ENCODE measurements at places on chromosomes 6 and 20.

GRCh38 chr20:58579069-58579818 lies 64.0 kb upstream of the APCDD1L start:
- DNase-seq = no peak

DNA sequence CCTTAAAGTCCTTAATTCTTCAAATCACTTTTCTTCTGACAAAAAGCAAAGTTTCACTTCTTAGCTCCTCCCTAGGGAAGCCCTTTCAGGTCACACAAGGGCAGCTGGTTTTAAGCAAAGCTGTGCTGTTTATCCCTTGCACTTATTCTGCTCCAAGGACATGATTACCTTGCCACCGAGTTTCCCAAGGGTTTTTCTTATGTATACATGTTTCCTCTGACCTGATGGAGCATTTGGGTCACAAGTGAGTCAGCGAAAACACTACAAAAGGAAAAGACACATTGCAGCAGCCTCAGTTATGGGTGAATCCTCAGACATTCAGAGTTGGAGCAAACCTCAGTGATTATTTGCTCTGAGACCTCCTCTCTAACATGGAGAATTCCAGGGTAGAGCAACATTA lies 26.6 kb upstream of the ILRUN start:
- DNase-seq = no peak

- no peak for DNase-seq
These were observed 108.4 kb upstream of the PRSS16 start for GRCh38 chr6:27138837-27139755.

DNA sequence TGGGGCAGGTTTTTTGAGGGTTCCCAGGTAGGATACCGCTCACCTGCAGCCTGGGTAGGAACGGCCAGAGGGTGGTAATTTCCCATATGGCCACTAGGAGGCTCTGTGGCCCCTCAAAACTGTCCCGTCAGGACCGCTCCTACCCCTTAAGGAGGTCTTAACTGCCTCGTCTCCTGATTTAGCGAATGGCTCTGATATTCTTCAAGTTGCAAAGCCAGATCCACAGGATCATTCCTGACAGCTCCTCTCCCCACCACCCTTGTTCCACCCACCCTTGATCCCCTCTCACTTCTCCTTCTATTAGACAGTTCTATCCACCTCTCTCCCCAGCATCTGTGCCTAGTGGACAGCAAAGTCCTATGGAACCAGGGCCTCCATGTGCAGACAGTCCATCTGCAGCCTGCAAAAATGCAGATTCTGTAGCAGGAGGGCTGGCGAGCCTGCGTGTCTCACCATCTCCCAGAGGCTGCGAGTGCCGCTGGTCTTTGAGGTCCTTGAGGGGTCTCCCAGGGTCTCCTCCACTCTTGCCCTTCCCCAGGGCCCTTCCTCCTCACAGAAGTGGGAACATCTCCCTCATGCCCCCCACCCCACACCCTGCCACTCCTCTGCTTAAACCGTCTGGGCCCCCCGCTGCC lies 34.3 kb upstream of the ZBP1 start:
- peak; percentile 25 for DNase-seq

DNA sequence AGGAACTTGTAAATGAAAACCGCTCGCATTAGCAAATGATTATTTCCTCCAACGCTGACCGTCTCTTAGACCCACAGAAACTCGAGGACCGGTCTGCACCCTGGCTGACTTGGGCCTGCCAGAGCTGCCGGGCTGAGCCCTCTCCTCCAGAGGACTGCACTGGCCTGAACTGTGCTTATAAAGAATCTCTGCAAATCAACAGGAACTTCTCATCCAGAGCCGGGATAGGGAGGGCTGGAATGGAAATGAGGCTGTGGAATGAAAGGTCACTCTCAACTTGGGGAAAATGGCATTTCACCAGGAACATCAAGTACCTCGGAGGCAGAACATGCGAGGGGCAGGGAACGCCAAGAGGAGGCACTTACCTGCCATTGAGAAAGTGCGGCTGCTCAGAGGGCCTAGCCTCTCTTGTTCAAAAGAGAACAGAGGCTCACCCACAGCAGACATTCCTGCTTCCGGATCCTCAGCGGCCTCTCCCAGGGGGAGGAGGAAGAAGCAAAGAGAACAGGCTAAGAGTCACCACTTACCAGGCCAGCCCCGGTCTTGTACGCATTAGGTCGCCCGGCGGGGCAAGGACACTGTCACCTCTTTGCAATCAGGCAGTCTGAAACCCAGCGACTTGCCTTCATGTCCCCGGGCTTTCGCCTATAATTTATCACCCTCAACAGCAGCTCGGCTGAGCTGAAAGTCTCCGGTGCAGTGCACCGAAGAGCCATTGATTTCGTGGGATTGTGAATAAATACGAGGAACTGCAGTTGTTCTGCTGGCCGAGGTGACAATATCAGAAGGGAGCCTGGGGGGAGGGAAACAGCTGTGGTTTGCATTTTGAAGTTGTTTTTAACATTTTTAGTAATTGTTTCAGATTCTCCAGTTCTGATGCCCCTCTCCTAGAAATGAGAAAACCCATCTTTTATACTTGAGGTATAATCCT lies 37.6 kb downstream of the ZMYND8 start:
- no peak for DNase-seq

DNA sequence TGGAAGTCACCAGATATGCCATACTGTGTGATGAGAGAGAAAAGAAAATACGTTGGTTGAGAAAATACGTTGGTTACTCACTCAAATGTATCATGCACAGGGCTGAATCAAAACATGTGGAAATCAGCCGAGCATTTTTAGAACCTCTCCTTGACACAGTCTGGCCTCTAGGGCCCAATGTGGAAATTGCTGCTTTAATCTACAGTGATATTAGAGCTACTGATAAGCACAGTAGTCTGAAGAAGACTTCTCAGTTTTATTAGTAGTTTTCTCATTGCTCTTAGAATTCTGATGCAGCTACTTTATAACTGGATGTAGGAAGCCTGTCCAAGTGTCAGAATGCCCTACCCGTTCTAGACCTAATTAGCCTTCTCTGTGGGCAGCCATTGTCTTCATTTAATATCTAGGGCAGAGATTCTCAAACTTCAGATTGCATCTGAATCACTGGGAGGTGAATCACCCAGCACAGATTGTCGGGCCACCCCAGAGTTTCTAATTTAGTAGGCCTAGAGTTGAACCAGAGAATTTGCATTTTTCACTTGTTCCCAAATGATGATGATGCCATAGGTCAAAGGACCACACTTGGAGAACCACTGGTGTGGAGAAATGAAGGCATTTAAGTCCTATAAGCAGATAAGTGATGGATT lies 229.1 kb downstream of the PLCB1 start:
- no peak for DNase-seq

- DNase-seq = no peak
These were observed 95.4 kb downstream of the RNF217 start for GRCh38 chr6:125057392-125058246.

- DNase-seq = no peak
These were observed 932.7 kb downstream of the TFAP2A start for GRCh38 chr6:9482030-9482738.

DNA sequence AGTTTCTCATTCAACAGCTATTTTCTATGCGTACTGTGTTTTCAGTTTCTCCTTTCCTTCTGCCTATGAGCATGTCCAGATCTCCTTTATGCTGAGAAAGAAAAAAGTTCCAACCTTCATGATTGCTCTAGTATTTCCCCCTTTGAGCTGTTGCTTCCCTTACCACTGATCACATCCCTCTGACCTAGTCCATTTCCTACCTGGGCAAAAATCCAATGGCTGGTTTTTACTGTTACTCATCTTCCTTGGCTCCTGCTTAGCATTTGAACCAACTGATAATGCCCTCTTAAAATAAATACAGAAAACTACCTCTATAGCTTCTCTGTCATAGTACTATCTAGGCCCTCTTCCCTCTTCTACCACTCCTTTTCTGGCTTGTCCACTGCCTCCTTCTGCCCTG lies 6.0 kb downstream of the RFX6 start:
- no peak for DNase-seq

GRCh38 chr6:8000188-8000596 lies 64.0 kb downstream of the BLOC1S5 start:
- no peak for DNase-seq

- DNase-seq = no peak
These were observed 656.6 kb upstream of the MMS22L start for GRCh38 chr6:97939440-97940168.

DNA sequence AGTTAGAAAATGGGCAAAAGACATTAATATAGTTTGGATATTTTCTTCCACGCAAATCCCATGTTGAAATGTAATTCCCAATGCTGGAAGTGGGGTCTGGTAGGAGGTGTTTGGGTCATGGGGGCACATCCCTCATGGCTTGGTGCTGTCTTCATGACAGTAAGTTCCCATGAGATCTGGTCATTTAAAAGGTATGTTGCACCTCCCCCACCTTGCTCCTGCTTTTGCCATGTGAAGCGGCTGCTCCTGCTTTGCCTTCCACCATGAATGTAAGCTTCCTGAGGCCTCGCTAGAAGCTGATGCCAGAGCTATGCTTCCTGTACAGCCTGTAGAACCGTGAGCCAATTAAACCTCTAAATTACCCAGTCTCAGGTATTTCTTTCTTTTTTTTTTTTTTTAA lies 16.3 kb upstream of the TMEM14A start:
- no peak for DNase-seq

DNA sequence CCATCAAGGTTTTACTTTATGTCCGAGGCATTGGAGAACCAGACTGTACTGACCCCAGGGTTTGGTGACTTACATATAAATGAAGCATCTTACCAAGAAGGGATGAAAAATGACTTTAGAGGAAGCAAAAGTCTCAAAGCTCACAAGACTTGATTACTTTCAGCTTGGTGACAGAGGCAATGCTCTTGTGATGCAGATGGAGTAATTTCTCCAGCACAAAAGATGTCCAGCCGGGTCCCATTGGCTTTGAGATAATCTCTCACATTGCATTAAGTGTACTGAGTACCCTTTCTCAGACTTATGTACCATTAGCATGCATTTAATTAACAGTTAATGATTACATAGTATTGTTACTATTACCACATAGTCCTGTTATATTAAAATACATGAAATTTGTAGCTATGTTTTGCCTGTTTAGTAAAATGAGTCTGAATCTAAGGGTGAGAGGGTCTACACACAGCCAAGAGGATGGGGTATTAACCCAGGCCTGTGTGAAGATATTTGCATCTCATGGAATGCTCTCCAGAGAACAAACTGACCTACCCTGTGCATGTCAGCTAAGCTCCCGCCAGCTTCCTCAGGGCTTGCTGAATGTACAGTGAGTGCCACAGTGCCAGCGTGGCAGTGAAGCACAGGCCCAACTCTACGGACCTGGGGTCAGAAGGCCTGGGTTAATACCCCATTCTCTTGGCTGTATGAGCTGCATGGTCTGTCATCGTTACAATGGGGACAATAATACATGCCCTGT lies 5.6 kb downstream of the HTR1E start:
- DNase-seq = no peak

DNA sequence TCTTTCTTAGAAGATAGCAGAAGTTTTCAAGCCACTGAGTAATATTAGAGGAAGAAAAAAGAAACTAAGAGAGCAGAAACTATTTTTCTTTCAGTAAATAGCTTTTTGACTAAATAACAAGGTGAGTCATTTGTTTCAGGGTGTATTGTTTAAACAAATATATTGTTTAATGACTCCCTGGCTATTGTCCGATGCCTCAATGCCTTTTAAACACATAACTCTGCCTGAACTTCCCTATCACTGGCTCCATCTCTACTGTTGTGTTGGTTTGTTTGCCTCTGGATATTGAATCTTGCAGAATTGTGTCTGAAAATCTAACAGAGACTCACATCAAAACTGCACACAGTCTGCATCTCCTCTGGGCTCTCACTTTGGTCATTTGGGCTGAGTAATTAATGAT lies 19.6 kb upstream of the CLIC5 start:
- no peak for DNase-seq

- DNase-seq = no peak
These were observed 183.3 kb downstream of the NKAIN2 start for GRCh38 chr6:123986938-123987337.

DNA sequence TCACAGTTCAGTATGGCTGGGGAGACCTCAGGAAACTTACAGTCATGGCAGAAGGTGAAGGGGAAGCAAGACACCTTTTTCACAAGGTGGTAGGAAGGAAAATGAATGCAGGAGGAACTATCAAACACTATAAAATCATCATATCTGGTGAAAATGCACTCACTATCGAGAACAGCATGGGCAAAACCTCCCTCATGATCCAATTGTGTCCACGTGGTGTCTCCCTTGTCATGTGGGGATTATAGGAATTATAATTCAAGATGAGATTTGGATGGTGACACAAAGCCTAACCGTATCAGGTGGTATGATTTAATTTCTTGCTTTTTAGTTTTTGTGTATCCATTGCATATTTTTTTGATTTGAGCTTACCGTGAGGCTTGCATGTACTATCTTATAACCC lies 133.2 kb upstream of the SYNCRIP start:
- no peak for DNase-seq

DNA sequence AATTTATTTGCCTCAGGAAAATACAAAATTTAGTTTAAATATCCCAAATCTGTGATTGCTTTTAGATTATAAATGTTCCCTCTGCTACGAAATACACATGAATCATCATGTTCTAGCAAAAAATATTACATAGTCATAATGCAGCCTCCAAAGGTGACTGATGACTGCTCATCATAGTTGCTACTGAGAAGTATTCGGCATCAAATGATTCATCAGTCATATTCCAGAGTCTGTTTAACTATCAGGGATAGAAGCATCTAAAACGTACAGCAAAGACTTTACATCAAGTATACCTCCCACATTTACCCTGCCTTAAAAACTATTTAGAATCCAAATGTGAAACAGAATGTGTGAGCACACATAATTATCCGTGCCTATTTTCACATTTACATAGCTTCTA lies 626.0 kb downstream of the CDH26 start:
- DNase-seq = no peak

DNA sequence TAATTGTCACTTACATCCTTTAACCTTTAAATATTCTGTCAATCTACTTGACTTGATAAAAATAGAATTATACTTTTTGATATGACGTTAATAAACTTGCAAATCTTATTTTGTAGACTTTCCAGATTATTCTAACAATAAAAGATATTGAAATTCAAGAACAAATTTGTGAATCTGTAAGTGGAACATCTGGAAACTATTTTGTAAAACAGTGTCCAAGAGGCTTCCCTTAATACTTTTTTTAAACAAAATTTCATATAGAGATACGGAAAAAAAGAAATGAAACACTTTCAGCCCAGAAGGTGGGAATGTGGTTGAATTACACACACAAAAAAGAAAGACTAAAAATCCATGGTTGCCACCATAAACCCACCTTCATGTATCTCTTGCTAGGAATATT lies 174.4 kb downstream of the COL19A1 start:
- DNase-seq = no peak

DNA sequence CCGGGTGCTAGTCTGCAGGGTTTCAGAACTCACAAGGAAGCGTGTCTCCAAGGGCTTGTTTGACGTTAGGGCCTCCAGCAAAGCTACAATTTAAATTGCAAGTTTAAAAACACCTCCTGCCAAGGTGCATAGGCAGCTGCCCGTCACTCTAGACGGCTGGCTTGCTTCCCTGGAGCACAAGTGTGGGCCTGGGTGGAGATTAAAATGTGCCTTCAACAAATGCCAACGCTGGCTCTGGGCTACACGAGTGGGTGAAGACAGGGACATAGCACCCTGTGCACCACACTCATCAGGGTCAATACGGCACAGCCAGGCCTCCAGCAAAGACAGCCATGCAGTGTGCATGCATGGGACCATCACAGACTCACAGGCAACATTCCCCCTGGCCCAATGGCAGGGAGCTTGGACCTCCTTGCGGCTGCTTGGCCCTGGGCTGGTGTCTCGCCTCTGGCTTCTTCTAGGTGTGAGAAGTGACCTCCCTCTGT lies 48.4 kb upstream of the FRMD1 start:
- DNase-seq = no peak
